ENCODE measurements at places on chromosomes 6 and 20. TPM values are rescaled to one million over a fixed set of nuclear protein-coding genes. Genes with fewer than 3 reads are reported as not detected.

ULBP2 gene
- polyA plus RNA-seq = 0.31 TPM

EPPIN gene
- polyA plus RNA-seq = not detected

NTSR1 gene
- 0.11 TPM for polyA plus RNA-seq

CALHM6 gene
- 4.3 TPM for polyA plus RNA-seq

SLC22A3 gene
- polyA plus RNA-seq = 13.5 TPM

LBP gene
- not detected for polyA plus RNA-seq

EFCAB8 gene
- polyA plus RNA-seq = 0.30 TPM

HLA-DQA2 gene
- polyA plus RNA-seq = not detected

POM121L2 gene
- polyA plus RNA-seq = not detected

LRRC1 gene
- 6.3 TPM for polyA plus RNA-seq

BHLHE23 gene
- not detected for polyA plus RNA-seq

CCDC170 gene
- polyA plus RNA-seq = 0.75 TPM

SYNCRIP gene
- 130 TPM for polyA plus RNA-seq

C6orf163 gene
- polyA plus RNA-seq = 1.5 TPM

TSBP1 gene
- not detected for polyA plus RNA-seq

IPCEF1 gene
- 1.2 TPM for polyA plus RNA-seq

EMILIN3 gene
- 45.1 TPM for polyA plus RNA-seq

ADGRF5 gene
- polyA plus RNA-seq = 28.9 TPM

TFAP2A gene
- polyA plus RNA-seq = 0.70 TPM

IRAK1BP1 gene
- 5.3 TPM for polyA plus RNA-seq

PNPLA1 gene
- not detected for polyA plus RNA-seq

TJAP1 gene
- 24.7 TPM for polyA plus RNA-seq

ABCC10 gene
- polyA plus RNA-seq = 13.3 TPM

IP6K3 gene
- polyA plus RNA-seq = 31.0 TPM

OR2H1 gene
- polyA plus RNA-seq = not detected

EEF1A2 gene
- 808 TPM for polyA plus RNA-seq

VPS52 gene
- 32.0 TPM for polyA plus RNA-seq

MYL9 gene
- polyA plus RNA-seq = 522 TPM

GGTLC1 gene
- not detected for polyA plus RNA-seq

HAO1 gene
- not detected for polyA plus RNA-seq

RNF39 gene
- 0.49 TPM for polyA plus RNA-seq

BEND6 gene
- 0.87 TPM for polyA plus RNA-seq

ESR1 gene
- polyA plus RNA-seq = 4.0 TPM

HLA-C gene
- polyA plus RNA-seq = 44.1 TPM

ZGPAT gene
- 14.7 TPM for polyA plus RNA-seq

SDCBP2 gene
- polyA plus RNA-seq = 0.83 TPM

SPDEF gene
- polyA plus RNA-seq = not detected

PTCRA gene
- polyA plus RNA-seq = not detected

RARS2 gene
- 49.6 TPM for polyA plus RNA-seq

BPIFB2 gene
- polyA plus RNA-seq = not detected

GSTA4 gene
- 54.6 TPM for polyA plus RNA-seq

MOG gene
- polyA plus RNA-seq = not detected

Data from muscle of back (tissue), 13 donors.